Upper lobe of right lung (tissue), 1 donor: ENCODE measurements at places on chromosomes 11 and 22. TPM values are rescaled to one million over a fixed set of nuclear protein-coding genes. Genes with fewer than 3 reads are reported as not detected.

DNA sequence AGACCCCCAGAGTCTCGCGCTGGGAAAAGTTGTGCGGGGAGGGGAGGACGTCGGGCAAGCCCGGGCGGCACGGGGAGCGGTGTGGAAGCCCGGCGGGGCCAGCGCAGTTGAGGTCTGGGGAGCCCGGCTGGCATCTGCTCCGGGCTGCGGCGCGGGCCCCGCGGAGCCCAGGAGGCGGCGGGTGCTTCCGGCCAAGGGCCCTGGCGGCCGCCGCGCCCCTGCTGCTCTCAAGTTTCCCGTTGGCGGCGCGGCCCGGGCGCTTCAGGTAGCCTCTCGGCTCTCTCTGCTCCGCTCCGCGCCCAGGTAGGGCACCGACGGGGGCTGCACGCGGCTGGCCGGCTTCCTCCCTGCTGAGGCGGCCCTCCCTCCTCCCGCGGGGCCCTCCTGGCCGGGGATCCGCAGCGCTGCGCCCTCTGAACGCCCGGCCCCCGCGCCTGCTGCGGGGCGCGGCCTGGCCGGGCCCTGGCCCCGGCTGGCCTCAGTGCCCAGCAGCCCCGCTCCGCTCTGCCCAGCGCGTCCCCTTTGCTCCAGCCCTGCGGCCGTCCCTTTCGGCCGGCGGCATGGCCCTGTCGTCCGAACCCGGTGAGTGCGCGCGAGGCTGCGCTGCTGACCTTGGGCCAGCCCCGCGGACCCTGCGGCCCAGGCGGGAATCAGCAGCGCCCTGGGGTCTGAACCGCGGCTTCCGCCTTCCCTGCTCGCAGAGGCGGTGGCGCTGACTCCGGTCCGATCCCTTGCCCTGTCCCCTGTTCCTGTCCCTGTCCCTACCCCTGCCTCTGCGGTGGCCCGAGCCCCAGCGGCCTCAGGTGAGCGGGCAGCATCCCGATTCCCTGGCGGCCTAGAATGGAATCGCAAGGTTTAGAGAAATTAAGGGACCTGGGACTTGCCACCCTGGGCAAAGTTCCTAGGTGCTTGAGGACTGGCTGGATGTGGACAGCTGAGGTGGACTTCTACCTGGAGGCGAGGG lies 4.3 kb upstream of the AMPD3 start:
- DNase-seq, result peak; percentile 85

GRCh38 chr11:57260937-57261783 lies 24.1 kb upstream of the APLNR start:
- no peak for DNase-seq

GRCh38 chr22:23240639-23241389 lies 60.5 kb downstream of the BCR start:
- no peak for DNase-seq

DNA sequence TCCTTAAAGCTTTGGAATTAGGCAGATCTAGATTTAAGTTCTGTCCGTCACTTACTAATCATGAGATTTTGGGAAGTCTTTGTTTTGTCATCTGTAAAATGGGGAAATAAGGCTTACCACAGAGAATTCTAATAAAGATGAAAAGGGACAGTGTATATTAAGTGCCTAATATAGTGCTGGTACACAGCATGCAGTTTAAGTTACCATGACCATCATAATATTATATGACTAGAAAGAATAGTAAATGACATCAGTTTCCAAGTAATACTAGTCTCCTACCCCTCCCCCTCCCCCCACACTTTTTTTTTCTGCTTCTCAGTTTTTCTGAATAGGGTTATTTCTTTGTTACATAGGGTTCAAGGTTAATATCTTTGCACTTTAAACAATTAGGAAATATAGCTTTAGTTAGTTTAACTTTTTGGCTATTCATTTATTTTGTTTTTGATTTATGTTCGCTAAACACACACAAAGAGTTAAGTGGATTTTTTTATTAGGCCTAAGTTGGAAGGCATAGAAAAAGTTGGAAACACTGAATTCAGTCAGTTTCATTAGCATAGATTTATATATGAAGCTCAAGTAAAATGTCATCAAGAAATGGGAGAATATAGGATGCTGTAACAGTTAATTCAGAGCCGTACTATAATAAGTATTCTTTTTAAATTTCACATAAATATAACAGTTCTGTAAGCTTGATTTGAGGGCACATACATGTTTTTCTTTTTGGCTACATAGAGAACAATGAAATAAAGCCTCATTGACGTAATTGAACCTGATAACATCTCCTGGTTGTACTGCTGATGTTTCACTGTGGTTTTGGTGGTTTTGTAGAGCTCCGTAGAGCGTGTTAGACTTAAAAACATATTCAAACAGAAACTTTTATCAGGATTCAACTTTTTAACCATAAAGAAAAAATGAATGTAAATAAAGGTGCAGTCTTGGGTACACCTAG lies 121.2 kb downstream of the PDE3B start:
- DNase-seq, result no peak

GRCh38 chr11:65891219-65892136 lies 1.0 kb downstream of the CCDC85B start:
- no peak for DNase-seq

DNA sequence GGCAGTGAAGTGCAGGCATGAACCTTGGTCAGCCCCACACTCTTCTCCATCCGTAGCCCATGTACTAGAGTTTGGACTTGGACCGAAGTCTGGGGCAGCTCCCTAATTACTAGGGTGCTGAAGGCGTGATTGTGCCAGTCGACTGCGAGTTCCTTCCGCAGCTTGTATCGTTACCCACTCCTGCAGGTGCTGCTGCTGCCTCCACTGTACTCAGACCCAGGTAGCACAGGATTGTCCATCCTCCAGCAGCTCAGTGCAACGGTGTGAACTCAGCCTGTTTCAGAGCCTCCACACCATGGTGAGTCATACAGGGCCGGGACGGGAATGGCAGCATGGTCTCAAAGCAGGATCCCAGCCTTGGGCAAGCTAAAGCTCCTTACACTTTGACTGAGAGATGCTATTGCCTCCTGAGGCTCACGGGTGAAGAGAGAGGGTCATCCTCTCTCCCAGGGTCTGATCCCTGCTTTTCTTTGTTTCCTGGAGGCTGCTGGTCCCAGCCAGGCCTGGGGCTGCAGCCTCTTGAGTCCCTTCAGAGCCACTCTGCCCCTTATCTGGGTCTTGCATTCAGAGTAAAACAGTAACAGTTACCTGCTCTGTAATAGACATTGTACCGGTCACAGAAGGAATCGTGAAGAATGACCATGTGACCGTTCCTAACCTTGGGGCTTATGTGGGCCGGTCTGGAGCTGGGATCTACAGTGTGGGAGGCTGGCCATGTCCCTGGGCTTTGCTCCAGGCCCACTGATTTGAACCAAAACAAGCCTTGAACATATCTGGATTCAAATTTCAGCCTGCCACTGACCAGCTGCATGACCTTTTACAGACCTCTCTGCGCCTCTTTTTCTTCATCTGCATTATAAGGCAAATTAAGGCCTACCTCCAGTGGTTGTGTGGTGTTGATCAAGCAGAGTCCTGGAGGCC lies 1.7 kb downstream of the TKFC start:
- no peak for DNase-seq

DNA sequence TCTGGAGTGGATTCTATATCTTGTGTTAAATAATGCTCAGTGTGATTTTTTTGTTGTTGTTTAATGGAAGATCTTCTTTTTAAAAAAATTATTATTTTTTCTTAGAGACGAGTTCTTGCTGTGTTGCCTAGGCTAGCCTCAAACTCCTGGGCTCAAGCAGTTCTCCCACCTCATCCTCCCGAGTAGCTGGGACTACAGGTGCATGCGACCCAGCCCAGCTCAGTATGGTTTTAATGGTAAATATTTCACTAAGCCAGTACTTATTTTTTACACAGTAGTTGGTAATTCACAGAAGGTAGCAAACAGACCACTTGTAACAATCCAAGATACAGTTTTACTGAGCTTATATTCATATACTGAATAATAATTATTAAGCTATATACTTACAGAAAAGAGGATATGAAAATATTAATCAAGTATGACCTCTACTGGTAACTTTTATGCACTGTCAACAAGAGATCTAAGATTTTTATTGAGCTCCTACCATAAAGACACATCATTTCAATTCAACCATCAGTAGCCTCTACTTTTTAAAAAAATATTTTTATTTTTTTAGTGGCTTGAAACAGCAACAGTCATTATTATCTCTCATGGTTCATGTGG lies 6.1 kb upstream of the CD59 start:
- DNase-seq, result no peak

DNA sequence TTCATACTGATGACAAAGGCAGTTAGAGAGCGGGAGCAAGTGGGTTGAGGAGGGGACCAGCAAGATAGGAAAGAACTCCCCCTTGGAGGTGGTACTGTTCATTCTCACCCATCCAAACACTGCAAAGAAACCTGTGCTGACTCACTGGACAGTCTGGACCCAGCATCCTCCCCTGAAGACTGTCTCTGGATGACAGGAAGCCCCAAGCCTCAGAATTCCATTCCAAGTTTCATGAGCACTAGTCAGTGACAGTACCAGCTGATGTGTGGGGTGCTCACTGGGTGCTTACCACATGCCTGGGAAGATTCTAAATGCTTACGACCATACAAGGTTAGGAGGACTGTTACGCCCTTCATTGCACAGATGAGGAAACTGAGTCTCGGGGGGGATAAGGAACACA lies 160.9 kb downstream of the IGLL1 start:
- DNase-seq, result no peak

DNA sequence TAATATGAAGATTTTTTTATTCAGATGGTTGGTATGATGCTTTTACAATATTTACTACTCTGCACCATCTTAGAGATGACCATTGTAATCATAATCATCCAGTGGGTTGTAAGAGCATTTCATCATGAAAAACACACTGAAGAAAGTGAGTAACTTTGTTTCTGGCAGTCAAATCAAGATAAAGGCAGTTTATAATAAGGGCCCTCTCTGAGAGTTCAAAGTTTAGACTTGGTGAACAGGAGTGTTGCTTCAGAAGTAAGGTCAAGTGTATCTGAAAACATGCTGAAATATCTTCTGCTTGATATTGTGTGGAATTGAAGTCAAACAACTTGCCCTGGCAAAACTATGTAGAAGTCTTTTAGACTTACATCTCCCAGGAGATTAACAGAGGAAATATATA lies 19.5 kb upstream of the MS4A8 start:
- no peak for DNase-seq

DNA sequence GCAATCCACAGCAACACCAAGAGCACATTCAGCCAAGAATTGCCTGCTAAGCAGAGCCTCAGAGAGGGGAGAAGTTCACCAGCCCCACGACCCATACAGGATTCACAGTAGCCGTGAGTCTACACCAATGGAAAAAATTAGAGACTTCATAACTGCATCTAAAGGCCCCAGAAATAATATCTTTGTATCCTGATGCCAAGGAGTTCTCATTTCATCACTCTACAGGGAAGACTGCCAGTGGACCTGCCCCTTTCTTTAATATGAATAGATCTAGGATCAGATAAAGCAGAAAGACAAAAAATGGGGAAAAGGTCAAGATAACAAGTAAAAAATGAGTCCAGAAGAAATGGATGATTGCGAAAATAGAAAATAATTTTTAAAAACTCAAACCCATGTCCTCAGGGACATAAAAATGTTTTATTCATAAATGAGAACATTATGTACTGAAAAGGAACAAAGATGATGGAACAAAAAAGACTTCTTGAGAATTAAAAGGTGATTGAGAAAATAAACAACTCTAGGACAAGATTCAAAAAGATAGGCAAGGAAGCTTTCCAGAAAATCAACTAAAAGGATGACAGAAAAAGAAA lies 9.5 kb downstream of the APOL3 start:
- no peak for DNase-seq

- no peak for DNase-seq
Measured at GRCh38 chr11:9905960-9906791, 242.3 kb downstream of the SWAP70 start.

The SORL1 gene
- total RNA-seq, result 48.3 TPM

The GLYATL2 gene
- not detected for total RNA-seq

The APOL4 gene
- 14.3 TPM for total RNA-seq

The RIMBP3C gene
- total RNA-seq, result 0.41 TPM

The OR8A1 gene
- total RNA-seq, result not detected
